CD4-positive, alpha-beta T cell treated with Interleukin-1 beta for 1 hour (primary cell): ENCODE measurements at places on chromosomes 12 and 14.

GRCh38 chr12:6280672-6281071, 29.8 kb upstream of the PLEKHG6 start:
- DNase-seq, result no peak

DNA sequence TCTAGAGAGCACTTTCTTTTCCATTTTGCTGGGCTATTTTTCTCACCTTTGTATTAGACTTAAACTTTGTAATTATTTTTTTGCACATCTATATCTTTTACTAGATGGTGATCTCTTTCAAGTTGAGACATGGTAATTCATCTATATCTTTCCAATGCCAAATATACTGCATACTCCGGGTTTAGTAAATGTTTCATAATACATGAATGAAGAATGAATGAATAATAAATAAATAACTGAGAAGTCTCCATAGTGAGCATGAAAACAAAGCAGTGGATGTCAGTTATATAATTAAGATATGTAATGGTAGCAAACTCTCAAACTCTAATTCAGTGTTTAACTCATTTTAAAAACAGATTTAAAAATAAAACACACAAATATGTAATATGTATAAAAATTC, 342.5 kb upstream of the KITLG start:
- DNase-seq, result no peak

DNA sequence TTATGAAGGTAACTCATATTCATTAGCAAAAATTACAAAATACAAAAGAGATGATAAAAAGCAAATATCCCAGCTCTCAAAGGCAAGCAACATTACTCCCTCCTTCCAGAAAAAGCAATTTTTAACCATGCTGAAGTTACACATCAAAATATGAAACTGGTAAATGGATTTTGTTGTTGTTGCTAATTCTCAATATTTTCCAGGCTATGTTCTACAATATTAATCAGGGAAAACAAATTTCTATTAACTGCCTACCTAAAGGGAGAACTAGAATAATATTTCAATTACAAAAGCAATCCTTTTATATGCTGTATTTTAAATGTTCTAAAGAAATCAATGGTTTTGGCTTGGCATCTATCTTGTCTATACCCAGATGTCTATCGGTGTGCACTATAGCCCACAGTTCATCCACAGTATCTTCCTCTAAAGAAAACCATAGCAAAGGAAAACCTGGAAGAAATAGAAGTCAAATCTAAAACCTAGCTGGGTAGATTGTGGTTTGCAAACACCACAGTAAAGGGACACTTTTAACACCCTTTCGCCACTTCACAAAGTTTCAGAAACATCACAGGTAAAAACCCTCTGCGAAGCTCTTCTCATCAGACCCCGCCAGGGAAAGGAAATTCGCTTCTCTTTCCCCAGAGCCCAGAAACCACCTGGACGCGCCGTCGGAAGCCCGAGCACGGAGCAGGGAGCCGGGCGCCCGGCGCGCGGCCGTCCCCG, 32.0 kb downstream of the TC2N start:
- DNase-seq, result peak; percentile 36

DNA sequence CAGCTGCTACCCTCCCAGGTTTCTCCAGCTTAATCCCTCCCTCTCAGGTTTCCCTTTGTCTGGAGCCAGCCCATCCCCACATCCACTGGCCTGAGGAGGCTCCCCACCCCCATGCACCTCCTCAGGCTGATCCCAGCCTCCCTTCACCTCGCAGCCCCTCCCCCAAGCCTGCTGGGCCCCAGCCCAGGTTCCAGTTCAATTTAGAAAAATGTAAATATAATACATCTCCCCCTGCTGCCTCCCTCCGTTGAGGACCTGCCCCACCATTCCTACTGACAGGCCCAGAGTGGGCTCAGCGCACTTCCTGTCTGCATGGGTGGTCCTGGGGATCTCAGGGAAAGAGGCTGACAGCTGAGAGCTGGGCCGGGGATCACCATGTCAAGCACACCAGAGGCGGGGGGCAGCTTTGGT, 155.8 kb downstream of the NTF3 start:
- DNase-seq, result no peak
